ENCODE measurements at places on chromosomes 4 and X. TPM values are rescaled to one million over a fixed set of nuclear protein-coding genes. Genes with fewer than 3 reads are reported as not detected.

DNA sequence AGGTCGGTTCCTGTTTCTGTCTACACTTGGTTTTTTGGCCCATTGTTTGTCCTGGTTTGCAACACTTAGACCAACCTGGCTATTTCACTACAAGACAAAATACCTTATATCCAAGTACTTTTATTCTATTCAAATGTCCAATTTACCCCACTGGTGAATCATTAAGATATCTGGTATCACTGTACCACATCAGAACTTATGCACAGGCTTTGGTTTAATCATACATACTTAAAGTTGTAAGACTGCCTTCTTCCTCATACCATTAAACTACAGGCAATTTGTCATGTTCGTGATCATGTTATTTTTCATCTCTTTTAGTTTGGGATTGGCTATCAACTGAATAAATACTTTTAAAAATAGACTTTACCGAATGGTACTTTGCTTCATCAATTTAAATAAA lies 53.0 kb upstream of the ATOH1 start:
- no peak for DNase-seq

GRCh38 chr4:56391270-56391669 lies 4.0 kb upstream of the AASDH start:
- DNase-seq, result no peak

- DNase-seq, result no peak
These were observed 49.8 kb downstream of the DLG3 start for GRCh38 chrX:70494441-70494840.

DNA sequence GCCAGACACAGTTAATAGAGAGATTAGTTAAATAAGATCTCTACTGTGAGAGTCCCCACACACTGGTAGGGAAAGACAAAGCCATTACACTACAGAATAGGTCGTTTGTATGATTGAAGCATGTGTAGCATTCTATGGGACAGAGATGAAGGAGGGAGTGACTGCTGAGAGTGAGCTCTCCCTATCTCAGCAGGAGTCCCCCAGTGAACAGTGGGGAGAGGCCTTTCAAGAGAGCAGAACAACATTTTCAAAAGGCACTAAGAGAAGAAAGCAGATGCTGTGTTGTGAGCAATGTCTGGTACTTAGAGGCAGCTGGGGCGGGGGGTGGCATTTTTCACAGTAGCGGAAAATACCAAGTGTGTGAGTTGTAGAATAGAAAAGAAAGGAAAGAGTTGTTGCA lies 413.6 kb downstream of the AFF2 start:
- DNase-seq, result no peak

DNA sequence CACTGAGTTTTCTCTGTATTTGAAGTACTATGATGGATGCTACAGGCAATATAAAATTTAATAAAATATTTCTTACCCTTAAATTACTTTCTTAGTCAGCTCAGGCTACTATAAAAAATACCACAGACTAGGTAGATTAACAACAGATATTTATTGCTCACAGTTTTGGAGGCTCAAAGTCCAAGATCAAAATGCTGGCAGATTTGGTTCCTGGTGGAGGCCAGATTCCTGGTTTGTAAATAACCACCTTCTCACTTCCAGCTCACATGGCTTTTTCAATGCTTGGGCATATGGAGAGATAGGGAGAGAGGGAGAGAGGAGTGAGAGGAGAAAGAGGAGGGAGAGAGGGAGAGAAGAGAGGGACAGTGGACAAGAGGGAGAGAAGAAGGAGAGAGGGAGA lies 24.5 kb upstream of the PACRGL start:
- DNase-seq, result no peak

DNA sequence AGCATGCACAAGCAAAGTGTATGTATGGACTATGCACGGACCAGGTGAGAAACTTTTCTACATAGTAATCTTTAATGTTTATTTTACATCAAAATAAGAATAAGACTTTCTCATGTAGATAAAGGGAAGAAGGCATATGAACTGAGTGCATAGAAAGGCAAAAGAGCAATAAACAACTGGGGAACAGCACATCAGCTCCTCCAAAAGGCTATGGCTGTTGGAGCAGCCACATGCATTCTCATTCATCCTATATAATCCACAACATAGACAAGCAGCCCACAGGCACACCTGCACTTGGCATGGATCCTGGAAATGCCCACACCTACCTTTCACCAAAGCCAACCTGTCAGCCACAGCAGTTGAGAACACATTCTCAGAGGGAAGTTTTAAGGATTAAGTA lies 586.9 kb upstream of the INTU start:
- no peak for DNase-seq

The COL4A6 gene
- not detected for polyA plus RNA-seq

The SLC6A8 gene
- not detected for polyA plus RNA-seq
